ENCODE measurements at places on chromosomes 6 and 20.
A peak's percentile ranks its signal among the peaks of the same experiment; 100 is the strongest.

GRCh38 chr20:11181966-11182365, 508.2 kb upstream of the JAG1 start:
- DNase-seq, result no peak

- DNase-seq, result no peak
These were observed 47.8 kb downstream of the CARMIL1 start for GRCh38 chr6:25326960-25327359.

GRCh38 chr6:6395581-6396197, 75.2 kb upstream of the F13A1 start:
- no peak for DNase-seq

- no peak for DNase-seq
These were observed 26.4 kb upstream of the PXDC1 start for GRCh38 chr6:3777730-3778461.

- no peak for DNase-seq
These were observed 46.0 kb downstream of the AFDN start for GRCh38 chr6:167872538-167873210.

DNA sequence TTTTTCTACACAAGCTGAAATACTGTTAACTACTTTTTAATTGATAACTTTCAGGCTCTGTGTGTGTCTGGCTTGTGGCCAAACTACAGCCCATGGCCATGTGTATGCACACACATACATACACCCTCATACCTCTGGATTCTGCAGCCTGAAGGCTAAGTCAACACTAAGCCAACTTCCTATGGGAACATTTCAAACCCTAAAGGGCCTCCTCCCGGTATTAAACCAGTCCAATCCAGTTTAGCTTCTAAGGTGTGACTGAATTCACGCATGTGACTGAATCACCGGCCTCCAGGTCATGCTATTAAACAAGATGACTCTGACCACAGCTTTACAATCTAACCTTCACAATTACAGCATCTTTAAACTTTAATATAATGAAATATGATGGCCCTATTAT, 20.7 kb upstream of the DST start:
- no peak for DNase-seq

DNA sequence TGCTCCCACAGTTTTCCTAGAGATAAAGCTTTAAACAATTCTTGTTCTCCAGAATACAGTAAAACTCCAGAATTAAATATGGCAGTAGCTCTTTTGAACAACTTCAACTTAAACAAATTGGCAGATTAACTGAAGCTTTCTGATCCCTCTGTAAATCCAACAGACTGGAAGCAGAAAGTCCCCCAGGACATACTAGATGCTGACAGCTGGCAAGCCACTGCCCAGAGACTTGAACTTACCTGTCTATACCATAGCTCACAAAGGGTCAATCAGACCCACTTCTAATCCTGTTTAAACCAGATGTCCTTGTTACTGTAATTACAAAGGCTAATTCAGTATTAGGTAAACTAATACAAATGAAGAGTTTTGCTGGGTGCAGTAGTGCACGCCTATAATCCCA, 12.3 kb downstream of the GPLD1 start:
- DNase-seq, result no peak

GRCh38 chr20:3798908-3799248, 2.8 kb downstream of the CDC25B start:
- DNase-seq, result no peak

DNA sequence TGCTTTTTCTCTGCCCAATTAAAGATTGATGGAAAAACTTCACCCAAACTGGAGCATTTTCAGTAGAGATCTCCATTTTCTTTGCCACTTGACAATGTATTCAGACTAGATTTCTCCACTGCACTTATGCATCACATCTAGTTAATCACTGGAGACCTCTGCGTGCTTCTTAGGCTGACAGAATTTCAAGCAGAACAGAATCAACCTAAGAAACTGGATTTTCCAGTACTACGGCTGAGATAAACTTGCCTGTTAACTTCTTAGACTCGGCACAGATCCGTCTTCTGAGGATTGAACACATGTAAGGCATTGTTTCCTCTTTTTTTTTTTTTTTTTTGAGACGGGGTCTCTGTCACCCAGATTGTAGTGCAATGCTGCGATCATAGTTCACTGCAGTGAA, 139.2 kb downstream of the LRRC1 start:
- no peak for DNase-seq

GRCh38 chr20:48722002-48722731, 105.6 kb downstream of the PREX1 start:
- no peak for DNase-seq

- no peak for DNase-seq
These were observed 235.7 kb upstream of the ZNF217 start for GRCh38 chr20:53829255-53829723.

DNA sequence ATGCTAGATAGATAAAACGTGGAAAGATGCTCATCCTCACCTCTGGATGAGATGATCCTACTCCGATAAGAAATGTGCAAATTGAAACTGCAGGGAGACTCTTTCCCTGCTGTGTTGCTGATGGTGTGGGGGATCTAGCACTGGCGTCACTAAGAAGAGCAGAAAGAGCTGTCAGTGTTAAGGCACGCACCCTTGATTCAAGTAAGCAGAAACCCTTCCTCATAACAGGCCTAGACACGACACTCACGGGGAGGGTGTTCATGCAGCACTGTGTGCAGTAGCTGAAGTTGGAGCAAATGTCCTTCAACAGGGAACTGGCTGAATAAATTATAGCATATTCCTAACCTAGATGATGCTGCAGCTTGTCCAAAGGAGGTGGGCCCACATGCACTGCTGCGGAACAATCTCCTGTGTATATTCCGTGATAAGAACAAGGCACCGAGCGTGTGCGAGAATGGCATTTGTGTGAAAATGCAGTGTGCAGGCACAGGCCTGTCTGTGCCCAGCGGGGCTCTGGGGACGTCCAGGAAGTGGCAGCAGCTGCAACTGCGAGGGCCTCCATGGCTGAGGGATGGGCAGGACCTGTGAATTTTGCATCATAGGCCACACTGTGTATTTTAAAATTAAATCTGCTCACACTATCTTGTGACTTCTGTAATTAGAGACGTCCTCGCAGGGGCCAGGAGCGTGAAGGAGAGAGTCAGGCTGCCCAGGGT, 64.0 kb downstream of the TCP11 start:
- no peak for DNase-seq

DNA sequence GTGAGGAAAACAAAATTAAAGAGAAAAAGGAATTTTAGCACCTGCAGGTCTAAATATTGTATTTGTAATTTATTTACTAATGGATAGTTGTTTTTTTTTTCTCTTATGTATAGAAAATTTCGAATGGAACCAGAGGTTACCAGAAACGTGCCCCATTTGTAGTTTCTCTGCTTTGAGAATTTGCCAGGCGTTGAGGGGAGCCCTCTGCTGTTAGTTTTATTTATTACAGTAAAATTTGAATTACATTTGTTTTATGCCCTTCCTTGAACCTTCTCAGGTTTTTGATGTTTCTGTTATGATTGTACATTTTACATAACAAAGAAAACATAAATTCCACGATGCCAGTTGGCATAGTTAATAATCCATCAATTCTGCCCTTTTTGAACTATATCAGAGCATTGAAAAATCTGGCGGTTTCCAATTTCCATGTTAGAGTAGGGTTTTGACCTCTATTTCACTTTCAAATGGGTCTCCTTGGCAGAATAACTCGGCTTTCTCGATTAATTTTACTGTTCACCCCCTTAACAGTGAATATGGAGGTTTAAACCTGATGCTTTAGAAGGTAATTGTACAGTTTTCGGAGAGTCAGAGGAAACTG, 35.1 kb upstream of the RFPL4B start:
- peak; percentile 58 for DNase-seq

DNA sequence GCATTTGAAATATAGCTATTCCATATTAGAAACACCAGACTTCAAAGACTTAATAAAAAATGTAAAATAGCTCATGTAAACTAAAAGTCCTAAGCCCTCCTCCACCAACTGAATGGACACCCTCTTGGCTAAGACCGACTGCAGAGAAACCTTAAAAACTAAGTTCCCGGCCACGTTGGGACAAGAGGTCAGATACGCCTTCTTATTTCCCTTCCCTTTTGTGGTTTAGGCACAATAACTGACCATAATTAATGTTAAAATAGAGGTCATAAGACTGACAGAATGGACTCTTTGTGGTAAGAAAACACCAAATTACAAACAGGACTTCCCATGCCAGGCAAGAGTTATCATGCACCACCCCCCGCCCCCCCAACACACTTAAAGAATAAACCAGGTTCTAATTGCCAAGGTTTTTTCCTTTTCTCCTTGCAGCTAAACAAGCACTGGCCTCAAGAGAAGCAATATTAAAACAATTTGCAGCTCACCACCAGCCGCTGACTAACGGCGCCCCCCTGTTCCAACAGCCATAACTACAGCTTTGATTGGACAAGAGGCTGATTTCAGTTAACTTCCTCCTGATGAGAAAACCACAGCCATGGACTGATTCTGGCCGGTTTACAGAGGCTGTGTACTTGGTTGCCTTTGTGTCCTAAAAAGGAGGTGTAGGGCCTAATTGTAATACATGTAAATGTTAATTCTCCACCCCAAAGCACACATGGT, 10.7 kb upstream of the LAMP5 start:
- peak; percentile 39 for DNase-seq

- no peak for DNase-seq
These were observed 158.7 kb downstream of the SYNE1 start for GRCh38 chr6:152478377-152479010.
